Left lung (tissue), 14 donors: ENCODE measurements at places on chromosomes 3 and 15. TPM values are rescaled to one million over a fixed set of nuclear protein-coding genes. Genes with fewer than 3 reads are reported as not detected.
A peak's percentile ranks its signal among the peaks of the same experiment; 100 is the strongest.

ACAN gene
- total RNA-seq: 0.65 TPM

ITIH1 gene
- total RNA-seq: not detected

ZNF660 gene
- total RNA-seq: 4.9 TPM

HTR3E gene
- total RNA-seq: not detected

CADM2 gene
- total RNA-seq: 0.87 TPM

- DNase-seq: no peak
Measured at GRCh38 chr15:89857673-89858072, 36.1 kb downstream of the AP3S2 start.

DNA sequence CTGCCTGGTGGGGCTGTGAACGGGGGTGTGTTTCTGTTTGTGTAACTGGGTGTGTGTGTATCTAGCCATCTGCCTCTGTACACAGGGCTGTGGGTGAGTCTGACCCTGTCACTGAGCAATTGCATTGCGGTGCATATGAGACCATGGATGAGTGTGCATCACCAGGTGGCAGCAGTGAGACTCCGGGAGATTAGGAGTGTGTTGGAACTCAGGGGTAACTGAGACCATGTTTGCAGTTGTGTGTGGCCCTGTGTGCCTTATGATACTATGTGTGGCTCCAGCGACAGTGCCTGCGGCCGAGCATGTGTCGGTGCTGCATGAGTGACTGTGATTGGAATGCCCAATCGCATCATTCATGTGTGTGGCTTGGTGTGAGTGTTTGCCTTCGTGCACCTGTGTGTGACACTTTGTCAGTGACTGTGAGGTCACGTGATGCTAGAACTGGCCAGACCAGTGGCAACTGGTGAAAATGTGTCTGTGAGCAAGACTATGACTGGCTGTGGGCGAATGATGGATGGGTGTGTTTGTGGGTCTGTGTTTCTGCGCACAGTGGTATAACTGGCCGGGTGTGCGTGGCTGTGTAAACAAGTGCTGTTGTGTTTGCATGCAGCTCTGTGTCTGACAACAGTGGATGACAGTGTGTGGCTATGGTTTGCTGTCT is 14.0 kb downstream of the VILL start:
- no peak for DNase-seq

GRCh38 chr3:15783361-15783969 is 14.3 kb downstream of the ANKRD28 start:
- DNase-seq: no peak

DNA sequence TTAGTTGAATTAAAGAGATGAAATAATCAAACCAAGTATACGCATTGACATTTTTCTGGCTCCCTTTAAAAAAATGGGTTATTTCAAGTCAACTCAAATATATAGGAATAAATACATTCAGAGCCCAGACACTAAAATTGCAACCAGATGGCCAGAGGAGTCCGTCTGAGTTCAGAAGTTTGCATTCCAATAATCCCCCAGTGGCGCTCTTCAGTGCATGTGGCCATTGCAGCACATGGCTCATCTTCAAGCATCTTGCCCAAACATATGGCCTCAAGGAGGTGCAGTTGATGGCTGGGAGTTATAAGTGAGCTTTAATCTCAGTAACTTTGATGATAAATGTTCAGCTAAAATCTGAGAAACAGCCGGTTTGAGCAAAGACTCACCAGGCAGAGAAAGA is 295.8 kb upstream of the LRRN1 start:
- DNase-seq: no peak

- no peak for DNase-seq
Measured at GRCh38 chr15:84750583-84751092, 2.2 kb downstream of the ZNF592 start.

GRCh38 chr3:140186421-140186920 is 251.5 kb downstream of the CLSTN2 start:
- DNase-seq: peak; percentile 30

- peak; percentile 71 for DNase-seq
Measured at GRCh38 chr3:127628788-127629466, at the start of gene PODXL2. TSS of gene PODXL2 (plus strand) at chr3:127629185. CDS start at chr3:127629220, 35 bp downstream.
